ENCODE measurements at places on chromosomes 11 and 22.

GRCh38 chr22:47169801-47170140, 407.3 kb downstream of the TBC1D22A start:
- no peak for DNase-seq

- DNase-seq = peak; percentile 66
Measured at GRCh38 chr22:45919504-45920286, 57.3 kb downstream of the WNT7B start.

DNA sequence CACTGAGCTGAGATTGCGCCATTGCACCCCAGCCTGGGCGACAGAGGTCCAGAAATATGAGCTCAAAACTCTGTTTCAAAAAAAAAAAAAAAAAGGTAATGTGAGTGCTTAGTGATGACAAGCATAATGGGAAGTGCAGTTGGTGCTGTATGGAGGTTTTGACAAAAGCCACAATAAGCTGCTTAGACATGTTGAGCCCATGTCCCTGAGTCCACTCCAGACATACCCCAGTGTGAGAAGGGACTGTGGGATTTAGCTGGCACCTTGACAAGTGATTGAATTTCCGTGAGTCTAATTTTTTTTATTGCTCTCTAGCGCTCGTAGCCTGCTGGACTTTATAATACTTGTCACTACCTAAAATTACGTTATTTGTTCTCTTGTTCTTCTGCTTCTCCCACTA, 15.1 kb upstream of the LGR4 start:
- no peak for DNase-seq

DNA sequence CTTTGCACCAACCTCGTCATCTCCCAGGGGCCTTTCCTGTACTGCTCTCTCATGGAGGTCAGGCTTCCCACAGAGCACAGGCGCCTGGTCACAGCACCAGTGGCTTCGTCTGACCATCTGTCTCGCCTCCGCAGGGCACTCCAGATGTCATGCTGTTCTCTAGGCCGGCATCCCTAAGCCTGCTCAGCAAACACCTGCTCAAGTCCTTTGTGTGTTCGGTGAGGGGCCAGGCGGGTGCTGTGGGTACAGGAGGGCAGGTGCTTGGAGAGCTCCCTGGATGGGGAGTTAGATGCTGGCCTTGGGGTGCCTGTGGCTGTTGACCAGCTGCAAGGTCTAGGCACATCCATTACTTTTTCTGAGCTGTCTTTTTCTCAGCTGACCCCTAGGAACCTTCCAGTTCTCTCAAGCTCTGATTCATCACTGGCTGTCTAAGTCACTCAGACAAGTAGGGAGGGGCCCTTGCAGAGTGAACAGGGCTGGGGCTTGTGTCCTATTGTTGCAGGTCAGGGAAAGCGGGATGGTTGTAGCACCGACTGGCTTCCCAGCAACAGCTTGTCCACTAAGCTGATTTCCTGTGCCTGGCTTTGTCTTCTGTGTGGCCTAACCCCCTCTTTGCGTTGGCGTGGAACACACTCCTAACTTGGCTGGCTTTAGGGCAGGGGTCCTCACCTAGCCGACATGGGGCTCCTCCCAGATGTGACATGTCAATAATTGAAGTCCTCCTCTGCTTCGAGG, 9.2 kb downstream of the CLDN5 start:
- DNase-seq = peak; percentile 3

DNA sequence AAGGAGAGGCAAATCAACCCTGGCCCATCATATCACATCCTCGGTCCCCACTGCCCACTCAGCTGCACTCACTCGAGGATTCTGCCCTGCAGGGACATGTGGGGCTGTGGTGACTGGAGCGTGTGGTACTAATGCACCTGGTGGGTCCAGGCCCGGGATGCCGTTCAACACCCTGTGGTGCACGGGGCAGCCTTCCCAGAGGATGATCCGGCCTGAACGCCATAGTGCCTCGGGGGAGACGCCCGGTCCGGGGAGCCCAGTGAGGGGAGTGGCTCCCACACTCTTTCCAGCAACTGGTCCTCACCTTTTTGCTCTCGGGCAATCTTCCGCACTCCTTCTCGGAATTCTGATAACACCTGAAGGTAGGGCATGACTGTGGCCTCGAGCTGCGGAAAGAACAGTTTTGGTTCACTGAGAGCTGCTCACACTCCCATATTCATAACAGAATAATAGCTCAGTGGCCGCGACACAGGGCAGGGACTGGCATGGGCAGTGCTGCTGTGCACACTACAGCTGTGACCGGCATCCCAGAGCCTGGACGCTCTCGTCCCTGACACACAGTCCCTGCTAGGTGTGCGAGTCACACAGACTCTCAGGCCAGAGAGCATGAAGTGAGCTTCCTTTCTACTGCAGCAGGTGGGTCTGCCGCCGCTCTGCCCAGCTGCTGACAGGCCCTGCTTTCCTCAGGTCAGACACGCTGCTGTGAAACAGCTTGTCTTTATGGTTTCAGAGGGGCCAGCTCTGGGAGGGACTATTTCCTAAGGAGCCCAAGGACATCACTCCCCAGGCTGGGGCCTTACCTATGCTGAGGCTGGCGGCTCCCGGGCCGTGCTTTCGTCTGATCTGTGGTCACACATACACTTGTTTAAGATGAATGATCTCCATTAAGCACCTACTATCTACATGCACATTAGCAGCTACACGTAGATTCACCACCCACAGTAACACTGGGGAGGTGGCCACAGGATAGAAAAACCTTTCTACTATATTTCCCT, 20.1 kb upstream of the NAP1L4 start:
- no peak for DNase-seq

- DNase-seq = no peak
Measured at GRCh38 chr22:44850946-44851345, 98.6 kb downstream of the ARHGAP8 start.

DNA sequence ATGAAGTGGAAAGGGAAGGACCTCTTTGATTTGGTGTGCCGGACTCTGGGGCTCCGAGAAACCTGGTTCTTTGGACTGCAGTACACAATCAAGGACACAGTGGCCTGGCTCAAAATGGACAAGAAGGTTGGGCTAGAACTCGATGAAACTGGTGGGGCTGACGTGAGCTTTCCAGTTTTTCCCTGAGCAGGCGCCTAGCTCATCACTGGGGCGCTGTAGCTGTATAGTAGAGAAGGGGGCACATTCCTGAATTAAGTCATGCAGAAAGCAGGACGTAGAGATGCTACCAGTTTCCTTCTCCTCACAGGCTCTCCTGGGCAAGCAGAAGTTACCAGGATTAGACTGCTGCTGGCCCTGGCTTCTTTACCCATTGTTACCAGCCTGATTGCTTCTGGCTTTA, 33.3 kb downstream of the NF2 start:
- DNase-seq = no peak
